ENCODE measurements at places on chromosomes 6 and 20.

DNA sequence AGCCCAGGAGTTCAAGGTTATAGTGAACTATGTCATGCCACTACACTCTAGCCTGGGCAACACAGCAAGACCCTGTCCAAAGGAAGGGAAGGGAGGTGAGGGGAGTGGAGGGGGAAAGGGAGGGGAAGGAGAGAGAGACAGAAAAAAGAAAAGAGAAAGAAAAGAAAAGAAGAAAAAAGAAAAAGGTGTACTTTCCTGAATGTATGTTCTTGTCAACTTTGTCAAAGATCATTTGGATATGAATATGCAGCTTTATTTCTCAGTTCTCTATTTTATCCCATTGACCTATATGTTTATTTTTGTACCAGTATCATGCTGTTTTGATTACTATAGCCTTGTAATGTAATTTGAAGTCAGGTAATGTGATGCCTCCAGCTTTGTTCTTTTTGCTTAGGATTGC lies 30.9 kb upstream of the FKBP1C start:
- DNase-seq = no peak

- DNase-seq = no peak
Observed at GRCh38 chr6:77466451-77467437, 3.5 kb upstream of the HTR1B start.

- DNase-seq = no peak
Observed at GRCh38 chr20:25987073-25987927, 290.6 kb upstream of the ZNF337 start.

- no peak for DNase-seq
Observed at GRCh38 chr6:14092316-14092715, 25.3 kb upstream of the CD83 start.

DNA sequence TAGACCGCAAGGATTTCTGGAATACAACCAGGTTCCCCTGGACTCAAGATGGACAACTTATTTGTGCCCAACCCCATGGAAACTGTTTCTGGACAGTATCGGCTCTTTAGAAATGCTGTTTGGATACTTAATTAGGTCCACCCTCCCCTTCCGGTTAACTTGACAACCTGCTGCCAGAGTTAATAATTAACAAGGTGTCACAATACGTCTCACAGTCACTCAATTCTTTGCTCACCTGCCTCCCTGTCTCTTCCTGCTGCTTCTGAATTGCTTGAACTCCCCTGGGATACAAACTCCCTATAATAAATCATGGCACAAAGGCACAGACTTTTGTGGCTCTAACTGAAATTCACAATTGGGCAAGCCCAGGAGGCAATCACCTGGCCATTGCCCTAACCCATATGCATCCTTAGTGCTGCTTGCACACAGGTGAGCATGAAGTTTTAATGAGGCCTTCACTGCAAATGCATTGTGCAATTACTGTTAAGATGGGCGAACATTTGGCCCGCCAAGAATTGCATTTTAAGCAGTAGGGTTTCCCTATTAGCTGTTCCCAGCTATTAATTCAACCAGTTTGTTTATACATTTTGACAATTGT lies 504.4 kb upstream of the NOX3 start:
- DNase-seq = no peak

DNA sequence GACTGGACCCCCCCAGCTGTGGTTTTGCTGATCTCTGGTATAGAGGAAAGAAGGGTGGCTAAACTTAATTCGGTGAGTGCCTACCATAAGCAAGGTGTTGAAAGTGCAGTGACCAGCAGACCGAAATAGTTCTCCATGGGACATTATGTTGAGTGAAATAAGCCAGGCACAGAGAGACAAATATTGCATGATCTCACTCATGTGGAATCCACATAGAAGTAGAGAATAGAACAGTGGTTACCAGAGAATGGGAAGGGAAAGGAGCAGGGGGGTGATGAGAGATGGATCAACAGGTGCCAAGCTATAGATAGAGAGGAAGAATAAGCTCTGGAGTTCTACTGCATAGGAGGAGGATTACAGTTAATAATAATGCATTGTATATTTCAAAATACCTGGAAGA lies 9.7 kb upstream of the GCNT2 start:
- DNase-seq = no peak

DNA sequence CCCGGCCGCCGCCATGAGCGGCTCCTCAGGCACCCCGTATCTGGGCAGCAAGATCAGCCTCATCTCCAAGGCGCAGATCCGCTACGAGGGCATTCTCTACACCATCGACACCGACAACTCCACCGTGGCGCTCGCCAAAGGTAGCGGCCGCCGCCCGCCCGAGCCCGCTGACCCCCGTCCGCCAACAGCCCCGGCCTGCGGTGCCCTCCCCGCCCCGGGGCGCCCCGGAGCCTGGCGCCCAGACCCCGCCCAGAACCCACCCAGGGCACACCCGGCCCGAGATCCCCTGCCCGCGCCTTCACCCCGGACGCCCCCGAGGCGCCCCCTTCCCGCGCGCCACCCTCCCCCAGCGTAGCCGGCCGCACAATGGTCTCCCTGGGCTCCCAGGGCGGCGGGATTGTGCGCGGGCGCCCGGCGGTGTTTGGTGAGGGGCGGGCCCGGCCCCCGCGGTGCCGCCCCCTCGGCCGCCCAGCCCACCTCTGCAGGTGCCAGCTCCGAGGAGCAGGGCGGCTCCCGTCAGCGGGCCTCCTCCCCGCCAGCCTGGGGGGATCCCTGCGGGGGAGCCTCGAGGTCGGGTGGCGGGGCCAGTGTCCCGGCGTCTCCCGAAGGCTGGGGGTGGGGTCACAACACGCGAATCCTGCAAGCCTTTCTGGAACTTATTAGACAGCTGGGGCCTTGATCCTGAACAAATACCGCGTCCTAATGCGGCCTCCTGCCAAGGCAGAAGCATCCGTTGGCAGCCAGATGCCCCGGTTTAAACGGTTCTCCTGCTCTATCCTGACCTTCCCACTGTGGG lies 577 bp downstream of the LSM14B start:
- no peak for DNase-seq

DNA sequence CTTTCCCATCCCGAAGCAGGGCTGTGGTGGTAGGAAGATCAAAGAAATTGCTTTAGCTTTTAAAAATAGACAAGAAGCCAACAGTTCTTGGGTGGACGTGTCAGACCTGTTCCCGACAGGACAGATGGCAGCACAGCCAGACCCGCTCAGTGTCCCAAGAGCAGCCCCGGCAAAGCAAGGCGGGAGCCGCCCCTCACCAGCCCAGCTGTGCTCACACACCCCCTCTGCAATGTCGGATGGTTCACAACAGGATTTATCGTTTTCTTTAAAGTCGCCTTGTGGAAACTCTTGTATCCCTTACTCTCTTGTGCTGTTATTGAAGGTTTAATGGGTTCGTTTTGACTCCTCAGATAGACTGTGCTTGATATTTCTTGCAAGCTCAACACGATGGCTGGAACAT lies 302.4 kb downstream of the THBS2 start:
- no peak for DNase-seq

DNA sequence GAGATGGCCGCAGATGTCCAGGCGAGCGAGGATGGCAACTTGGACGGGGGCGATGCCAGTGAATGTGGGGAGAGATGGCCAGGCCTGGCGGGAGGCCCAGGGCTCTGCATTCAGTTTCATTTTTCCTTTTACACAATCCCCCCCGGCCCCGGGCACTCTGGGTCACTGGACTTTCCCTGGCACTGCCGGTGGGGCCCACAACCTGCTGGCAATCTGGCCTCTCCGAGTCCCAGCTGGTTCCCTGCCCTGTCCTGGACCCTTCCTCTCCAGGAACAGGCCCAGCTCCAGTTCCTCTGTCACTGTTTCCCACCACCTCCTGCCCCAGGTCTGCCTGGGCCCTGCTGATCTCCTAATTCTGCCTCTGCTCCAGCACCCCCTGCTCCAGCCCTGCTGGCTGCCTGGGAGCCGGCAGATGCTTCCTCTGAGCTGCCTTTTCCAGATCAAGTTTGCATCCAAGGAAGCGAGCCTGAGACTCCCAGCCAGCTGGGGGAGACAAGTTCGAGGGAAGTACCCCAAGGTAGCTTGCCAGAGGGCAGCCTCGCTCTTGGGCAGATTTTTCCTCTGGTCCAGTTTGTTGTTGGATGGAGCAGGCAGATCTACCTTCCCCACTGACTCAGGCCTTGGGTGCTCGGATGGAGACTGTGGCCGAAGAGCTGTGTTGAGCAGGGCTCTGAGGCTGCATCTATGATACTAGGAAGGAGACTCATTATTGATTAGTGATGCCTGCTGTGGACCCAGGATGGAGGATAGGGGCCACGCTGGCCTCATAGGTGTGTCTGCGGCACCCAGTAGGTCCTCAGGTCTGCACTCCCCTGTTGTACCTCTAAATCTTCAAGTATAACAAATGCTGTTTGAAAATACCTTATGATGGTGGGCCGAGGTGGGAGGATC lies 83.2 kb downstream of the CEBPB start:
- DNase-seq = no peak

DNA sequence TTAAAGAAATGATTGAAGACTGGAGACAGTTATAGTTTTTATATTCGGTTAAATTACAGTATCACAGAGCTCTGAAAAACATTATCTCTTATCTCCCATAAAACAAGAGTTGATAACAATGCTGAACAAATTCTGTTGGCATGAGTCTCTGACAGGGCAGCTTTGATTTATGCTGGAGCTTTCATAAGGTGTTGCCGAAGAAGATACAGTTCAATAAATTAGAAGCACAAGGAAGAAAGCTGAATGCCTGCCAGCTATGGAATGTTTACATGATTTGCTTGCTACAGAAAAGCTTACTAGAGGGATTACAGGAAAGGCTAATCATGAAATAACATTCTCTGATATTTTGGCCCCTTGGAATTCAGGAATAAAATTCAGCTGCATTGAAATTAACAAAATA lies 431.9 kb upstream of the GJE1 start:
- DNase-seq = no peak

- no peak for DNase-seq
Observed at GRCh38 chr6:107361753-107362604, 97.4 kb downstream of the PDSS2 start.

DNA sequence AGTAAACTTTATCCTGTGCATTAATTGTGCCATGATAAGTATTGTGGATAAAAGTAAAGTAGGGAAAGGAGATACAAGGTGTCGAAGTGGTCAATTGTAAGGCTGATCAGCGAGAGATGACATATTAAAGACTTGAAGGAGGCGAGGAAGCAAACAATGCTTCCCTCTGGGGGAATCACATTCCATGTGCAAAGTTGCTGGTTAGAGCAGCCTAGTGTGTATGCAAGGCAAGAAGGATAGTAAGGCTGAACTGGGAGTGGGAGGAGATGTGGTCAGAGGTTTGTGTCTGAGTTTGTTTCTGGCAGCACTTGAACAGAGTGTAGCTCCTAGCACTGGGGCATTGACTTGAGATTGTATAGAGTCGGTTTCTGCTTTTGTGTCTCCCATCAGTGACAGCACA lies 122.9 kb downstream of the SLC35F1 start:
- DNase-seq = no peak

- no peak for DNase-seq
Observed at GRCh38 chr20:8433291-8433690, 301.2 kb downstream of the PLCB1 start.

DNA sequence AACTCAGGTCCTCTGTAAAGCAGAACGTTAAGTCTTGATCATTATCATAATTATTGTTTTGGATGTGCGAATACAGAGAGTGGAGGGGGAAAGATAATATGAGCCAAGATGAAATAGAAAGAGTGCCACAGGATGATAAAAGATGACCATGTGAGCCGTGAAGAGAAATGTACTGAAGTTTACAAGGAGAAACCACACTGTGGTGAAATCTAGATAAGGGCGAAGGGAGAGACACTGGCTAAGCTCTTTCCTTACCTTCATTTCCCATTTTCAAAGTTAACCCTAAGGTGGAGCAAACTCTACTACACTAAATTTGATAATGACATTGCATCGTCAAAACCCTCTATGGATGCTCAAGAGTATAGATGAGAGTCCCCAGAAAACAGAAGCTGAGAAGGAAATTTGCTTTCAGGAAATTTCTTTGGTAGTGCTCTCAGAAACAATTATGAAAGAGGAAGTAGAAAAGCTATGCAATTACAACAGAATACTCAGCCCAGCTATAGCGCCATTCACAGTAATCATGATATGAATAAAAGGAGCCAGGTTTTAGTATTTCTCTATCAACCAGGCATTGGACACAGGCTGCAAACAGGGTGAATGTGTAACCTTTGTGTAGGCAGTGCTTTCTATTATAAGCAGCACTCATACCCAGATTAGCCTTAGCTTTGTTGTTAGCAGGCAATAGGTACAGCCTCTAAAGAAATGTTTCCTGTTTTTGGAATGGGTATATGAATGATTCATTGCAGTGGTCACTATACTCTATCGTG lies 1080.7 kb downstream of the GRIK2 start:
- DNase-seq = no peak

DNA sequence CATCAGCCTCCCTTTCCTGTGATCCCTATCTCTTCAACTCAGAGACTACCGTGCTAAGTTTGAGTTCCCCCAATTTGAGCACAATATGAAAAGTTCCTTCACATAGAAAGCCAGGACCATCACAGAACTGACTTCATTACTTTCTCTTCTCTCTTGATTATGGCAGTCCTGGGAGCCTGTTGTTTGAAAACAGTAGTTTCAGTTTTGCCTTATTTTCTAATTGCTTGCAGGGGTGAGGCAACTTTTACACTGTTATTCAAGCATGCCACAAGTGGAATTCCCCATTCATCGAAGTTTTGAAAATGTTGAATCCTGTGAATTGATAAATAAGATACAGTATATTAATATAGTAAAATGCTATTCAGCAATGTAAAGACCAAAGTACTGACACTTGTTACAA lies 569.7 kb upstream of the MARCKS start:
- no peak for DNase-seq

GRCh38 chr6:96787846-96788580 lies 49.3 kb downstream of the GPR63 start:
- no peak for DNase-seq

All from esophagus squamous epithelium (tissue), 5 donors.